ENCODE measurements at places on chromosomes 16 and 17. TPM values are rescaled to one million over a fixed set of nuclear protein-coding genes. Genes with fewer than 3 reads are reported as not detected.
A peak's percentile ranks its signal among the peaks of the same experiment; 100 is the strongest.

DNA sequence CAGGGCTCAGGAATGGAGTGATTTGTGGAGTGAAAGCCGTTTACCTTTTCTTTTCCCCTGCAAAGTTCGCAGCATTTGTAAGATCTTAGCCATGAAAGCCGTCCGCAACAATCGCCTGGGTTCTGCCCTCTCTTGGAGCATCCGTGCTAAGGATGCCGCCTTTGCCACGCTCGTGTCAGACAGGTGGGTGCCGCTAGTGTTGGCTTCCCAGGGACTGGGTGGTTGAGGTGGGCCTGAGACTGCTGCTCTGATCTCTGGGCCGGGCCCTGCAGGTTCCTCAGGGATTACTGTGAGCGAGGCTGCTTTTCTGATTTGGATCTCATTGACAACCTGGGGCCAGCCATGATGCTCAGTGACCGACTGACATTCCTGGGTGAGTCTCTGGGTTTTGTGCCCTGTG is 27.3 kb downstream of the NUP85 start:
- no peak overlapping the region for H3K27ac ChIP-seq
- DNase-seq: no peak
- peaks cover 9% of the 10 kb centered on the region for H3K36me3 ChIP-seq
- no peaks in the 10 kb centered on the region for H3K4me1 ChIP-seq
- no peak overlapping the region for H3K4me3 ChIP-seq
- H3K27me3 ChIP-seq: no peaks in the 10 kb centered on the region

DNA sequence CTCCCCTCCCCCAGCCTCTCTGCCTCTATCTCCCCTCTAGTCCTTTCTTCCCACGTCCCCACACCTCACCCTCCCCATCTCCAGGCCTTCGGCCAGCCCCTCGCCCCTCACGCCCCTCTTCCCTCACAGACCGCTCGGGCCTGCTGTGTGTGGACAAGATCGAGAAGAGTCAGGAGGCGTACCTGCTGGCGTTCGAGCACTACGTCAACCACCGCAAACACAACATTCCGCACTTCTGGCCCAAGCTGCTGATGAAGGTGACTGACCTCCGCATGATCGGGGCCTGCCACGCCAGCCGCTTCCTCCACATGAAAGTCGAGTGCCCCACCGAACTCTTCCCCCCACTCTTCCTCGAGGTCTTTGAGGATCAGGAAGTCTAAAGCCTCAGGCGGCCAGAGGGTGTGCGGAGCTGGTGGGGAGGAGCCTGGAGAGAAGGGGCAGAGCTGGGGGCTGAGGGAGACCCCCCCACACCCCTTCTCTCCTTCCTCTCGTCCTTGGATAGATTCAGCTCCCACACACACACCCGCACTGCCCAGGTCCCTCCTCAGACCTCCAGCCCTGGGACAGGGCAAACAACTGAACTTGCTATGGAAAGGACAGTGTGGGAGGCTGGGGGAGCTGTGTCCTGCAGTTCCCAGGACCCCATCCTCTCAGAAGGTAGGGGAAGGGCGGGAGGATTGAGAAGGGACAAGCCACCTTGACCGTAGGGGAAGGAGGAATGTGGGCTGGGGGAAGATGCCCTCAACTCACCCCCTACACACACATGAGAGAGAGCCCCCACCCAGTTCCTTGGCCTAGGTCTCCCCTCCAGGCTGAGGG is 11.1 kb downstream of the NR1D1 start:
- no peak overlapping the region for H3K4me3 ChIP-seq
- peaks cover 8% of the 10 kb centered on the region for H3K36me3 ChIP-seq
- no peak overlapping the region for H3K27ac ChIP-seq
- no peak for DNase-seq
- H3K27me3 ChIP-seq: no peaks in the 10 kb centered on the region
- no peaks in the 10 kb centered on the region for H3K4me1 ChIP-seq

- H3K36me3 ChIP-seq: no peaks in the 10 kb centered on the region
- peak overlapping the region; percentile 72 for H3K4me3 ChIP-seq
- H3K27me3 ChIP-seq: no peaks in the 10 kb centered on the region
- peaks cover 26% of the 10 kb centered on the region for H3K4me1 ChIP-seq
Measured at GRCh38 chr16:719815-720446, 1.0 kb upstream of the ANTKMT start.

- H3K4me3 ChIP-seq: no peak overlapping the region
- H3K4me1 ChIP-seq: no peaks in the 10 kb centered on the region
- no peak for DNase-seq
Measured at GRCh38 chr16:89001117-89002027, 24.4 kb upstream of the CBFA2T3 start.

DNA sequence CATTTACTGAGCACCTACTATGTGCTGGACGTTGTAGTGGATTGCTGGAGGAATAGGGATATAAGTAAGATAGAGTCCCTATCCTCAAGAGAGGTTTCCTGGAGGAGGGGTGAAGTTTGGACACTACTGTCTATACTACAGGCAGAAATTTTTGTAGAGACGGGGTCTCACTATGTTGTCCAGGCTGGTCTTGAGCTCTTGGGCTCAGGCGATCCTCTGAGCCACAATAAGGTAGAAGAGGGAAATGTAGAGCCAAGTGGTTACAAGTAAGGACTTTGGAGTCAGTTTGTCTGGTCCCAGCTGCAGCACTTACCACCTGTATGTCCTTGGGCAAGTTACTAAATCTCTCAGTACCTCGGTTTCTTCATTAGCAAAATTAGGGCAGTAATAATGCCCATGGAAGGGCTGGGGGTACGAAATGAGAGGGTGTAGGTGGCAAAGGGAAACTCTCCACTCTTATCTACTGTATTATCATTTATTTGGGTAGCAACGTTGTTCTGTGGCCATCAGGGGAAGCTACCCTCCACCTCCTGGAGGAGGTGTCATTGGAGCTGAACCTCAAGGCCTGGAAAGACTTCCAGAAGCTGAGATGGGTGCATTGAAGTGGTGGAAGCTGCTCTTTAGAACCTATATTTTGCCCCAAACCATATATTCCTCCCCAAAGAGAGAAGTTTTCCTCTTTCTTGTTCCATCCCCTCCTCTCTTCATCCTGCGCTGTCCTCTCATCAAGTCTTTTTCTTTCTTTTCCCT is 34.9 kb upstream of the DHX8 start:
- no peak overlapping the region for H3K4me3 ChIP-seq
- no peak overlapping the region for H3K27ac ChIP-seq
- H3K4me1 ChIP-seq: no peaks in the 10 kb centered on the region
- H3K36me3 ChIP-seq: no peaks in the 10 kb centered on the region
- H3K27me3 ChIP-seq: no peaks in the 10 kb centered on the region
- no peak for DNase-seq

DNA sequence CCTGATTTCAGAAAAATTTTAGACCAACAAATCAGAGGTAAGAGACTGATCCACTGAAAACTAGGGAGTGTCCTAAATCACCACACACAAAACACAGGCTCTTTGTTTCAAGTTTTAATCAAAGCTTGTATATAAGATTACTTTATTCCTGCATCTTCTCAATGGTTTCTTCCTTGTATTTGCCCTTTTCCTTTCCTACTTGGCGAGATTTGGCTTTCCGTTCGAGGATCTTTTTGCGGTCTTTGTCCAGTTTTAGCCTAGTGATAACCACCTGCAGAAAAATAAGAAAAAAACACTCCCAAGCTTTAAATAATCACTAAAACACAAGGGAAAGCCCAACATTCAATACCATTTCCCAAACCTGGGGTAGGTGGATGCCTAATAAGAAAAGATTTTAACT is 918 bp upstream of the KRABD2 start:
- H3K36me3 ChIP-seq: peaks cover 12% of the 10 kb centered on the region
- no peaks in the 10 kb centered on the region for H3K27me3 ChIP-seq
- peaks cover 19% of the 10 kb centered on the region for H3K4me1 ChIP-seq
- H3K27ac ChIP-seq: peak overlapping the region; percentile 91
- H3K4me3 ChIP-seq: no peak overlapping the region

GRCh38 chr17:38447502-38448085 is 19.3 kb downstream of the ARHGAP23 start:
- no peak for DNase-seq
- no peaks in the 10 kb centered on the region for H3K36me3 ChIP-seq
- H3K4me1 ChIP-seq: no peaks in the 10 kb centered on the region
- no peak overlapping the region for H3K27ac ChIP-seq
- no peaks in the 10 kb centered on the region for H3K27me3 ChIP-seq

DNA sequence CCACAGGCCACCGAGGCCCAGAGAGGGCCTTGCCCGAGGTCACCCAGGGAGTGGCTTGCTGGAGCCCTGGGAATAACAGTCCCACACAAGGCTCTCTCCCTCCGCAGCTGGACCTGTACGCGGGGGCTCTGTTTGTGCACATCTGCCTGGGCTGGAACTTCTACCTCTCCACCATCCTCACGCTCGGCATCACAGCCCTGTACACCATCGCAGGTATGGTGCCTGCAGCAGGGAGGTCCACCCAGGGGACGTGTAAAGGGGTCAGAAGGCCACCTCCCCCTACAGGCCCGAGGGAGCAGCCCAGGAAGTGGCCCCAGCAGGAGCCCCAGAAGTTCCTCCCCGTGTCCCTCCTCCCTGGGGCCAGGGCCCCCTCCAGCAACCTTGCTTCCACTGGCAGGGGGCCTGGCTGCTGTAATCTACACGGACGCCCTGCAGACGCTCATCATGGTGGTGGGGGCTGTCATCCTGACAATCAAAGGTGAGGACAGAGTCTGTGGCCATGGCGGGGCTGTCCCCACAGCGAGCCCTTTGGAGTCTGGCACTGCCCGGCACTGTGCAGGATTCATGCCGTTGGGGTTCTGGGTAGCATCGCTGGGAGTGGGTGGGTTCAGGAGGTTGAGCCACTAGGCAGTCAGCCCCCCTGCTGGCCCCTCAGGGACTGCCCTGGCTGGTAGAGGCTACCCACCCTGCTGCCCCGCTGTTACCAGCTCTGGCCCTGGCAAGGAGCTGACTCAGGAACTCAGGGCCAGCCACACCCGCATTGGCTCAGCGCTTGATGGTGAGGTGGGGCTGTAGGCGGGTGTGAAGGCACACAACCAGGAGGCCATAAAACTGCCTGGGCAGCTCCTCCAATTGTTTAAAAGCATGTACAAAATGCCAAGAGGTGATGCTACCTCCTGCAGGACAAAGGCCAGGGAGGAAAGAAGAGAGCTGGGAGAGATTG is 17.3 kb downstream of the SLC5A10 start:
- peaks cover 15% of the 10 kb centered on the region for H3K4me1 ChIP-seq
- H3K36me3 ChIP-seq: no peaks in the 10 kb centered on the region
- H3K27ac ChIP-seq: peak overlapping the region; percentile 72

- no peak overlapping the region for H3K4me3 ChIP-seq
- H3K36me3 ChIP-seq: no peaks in the 10 kb centered on the region
- H3K27me3 ChIP-seq: no peaks in the 10 kb centered on the region
- no peak overlapping the region for H3K27ac ChIP-seq
- H3K4me1 ChIP-seq: no peaks in the 10 kb centered on the region
- DNase-seq: no peak
Measured at GRCh38 chr16:3514621-3515020, 13.8 kb downstream of the CLUAP1 start.

- no peak for DNase-seq
- H3K4me3 ChIP-seq: no peak overlapping the region
- no peak overlapping the region for H3K27ac ChIP-seq
- no peaks in the 10 kb centered on the region for H3K36me3 ChIP-seq
Measured at GRCh38 chr16:68528233-68528632, 10.9 kb upstream of the ZFP90 start.

- DNase-seq: no peak
- H3K27ac ChIP-seq: no peak overlapping the region
- no peak overlapping the region for H3K4me3 ChIP-seq
- no peaks in the 10 kb centered on the region for H3K4me1 ChIP-seq
Measured at GRCh38 chr16:50676684-50677225, 4.4 kb downstream of the SNX20 start.

DNA sequence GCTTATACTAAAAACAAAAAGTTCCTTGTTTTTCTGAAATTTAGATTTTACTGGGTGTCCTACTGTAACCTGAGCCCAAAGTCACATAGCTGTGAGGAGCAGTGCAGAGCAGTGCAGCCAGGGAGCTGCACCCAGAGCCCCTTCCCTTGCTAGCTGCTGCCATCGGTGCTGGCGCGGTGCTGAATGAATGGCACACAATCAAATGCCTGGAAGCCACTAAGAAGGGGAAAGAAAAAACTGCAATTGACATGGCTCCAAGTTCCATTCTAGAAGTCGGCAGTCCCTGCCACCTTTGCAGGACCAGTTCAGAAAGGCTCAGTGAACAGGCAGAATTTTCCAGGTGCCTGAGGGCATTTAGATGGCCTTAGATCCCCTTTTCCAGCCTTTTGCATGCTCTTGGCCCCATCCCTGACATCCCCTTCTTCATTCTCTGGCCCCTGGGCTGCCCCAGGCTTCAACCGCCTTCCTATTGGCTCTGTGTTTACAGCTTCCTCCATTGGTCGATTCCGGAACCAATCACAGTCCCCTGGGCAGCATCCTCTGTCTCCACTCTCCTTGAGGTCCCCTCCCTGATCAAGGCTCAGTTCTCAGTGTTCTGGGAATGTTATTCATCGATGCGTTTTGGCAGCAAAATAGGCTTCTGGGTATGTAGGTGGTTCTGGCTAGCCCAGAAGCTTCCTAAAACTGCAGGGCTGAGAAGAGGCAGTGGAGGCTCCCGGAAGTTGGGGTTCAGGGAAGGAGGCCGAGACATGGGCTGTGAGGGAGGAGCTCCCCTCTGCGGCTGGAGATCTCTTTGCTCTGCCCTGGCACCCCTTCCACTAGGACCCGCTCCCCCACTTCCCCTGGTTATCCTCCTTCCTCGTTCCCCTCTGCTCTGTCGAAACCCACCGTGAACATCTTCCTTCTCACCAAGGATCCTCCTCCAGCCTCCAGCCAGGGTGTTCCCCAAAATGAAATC is 37.9 kb downstream of the ATP2C2 start:
- H3K27me3 ChIP-seq: no peaks in the 10 kb centered on the region
- no peak overlapping the region for H3K4me3 ChIP-seq
- no peak overlapping the region for H3K27ac ChIP-seq
- DNase-seq: no peak
- no peaks in the 10 kb centered on the region for H3K4me1 ChIP-seq

DNA sequence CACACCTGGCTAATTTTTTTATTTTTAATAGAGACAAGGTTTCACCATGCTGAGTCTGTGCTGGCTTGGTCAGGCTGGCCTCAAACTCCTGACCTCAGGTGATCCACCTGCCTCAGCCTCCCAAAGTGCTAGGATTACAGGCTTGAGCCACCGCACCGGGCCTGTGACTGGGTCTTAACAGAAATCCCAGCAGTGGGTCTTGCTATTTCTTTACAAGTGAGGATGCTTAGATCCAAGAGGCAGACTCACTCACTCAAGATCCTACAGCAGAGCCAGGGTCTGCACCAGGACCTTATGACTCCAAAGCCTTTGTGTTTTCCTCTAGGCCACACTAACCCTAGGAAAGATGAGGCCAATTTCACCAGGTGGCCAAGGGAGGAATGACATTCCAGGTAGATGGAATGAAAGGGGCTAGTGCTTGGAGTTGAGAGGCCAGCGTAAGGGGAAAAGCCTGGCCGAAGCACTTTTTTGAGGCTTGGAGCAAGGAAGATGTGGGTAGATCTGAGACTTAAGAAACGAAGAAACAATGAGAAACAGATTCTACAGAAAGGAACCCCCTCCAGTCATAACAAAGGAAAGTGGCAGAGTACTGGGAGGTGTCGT is 5.7 kb upstream of the STAT5A start:
- DNase-seq: no peak
- no peaks in the 10 kb centered on the region for H3K27me3 ChIP-seq
- no peak overlapping the region for H3K4me3 ChIP-seq

AHSP gene
- total RNA-seq: not detected

GUCY2D gene
- total RNA-seq: 0.21 TPM

IL17C gene
- total RNA-seq: not detected

RNF222 gene
- total RNA-seq: not detected

WNT9B gene
- not detected for total RNA-seq

PRCD gene
- total RNA-seq: 1.2 TPM

MSLN gene
- 1.4 TPM for total RNA-seq

ACAP1 gene
- 12.1 TPM for total RNA-seq

SLC12A4 gene
- total RNA-seq: 17.0 TPM

Measured in colonic mucosa (tissue), 4 donors.